ENCODE measurements at places on chromosomes 3 and 15.
A peak's percentile ranks its signal among the peaks of the same experiment; 100 is the strongest.

GRCh38 chr3:9780458-9780812 is 10.7 kb upstream of the CAMK1 start:
- H3K36me3 ChIP-seq = no peaks in the 10 kb centered on the region
- H3K4me3 ChIP-seq = no peak overlapping the region
- H3K27ac ChIP-seq = no peak overlapping the region
- H3K27me3 ChIP-seq = no peaks in the 10 kb centered on the region
- peaks cover 37% of the 10 kb centered on the region for H3K4me1 ChIP-seq

- no peaks in the 10 kb centered on the region for H3K36me3 ChIP-seq
- no peak overlapping the region for H3K27ac ChIP-seq
- no peaks in the 10 kb centered on the region for H3K27me3 ChIP-seq
- H3K4me1 ChIP-seq = peaks cover 21% of the 10 kb centered on the region
- no peak for DNase-seq
Observed at GRCh38 chr3:52243791-52244628, 1.5 kb upstream of the PPM1M start.

- H3K27me3 ChIP-seq = no peaks in the 10 kb centered on the region
- H3K4me1 ChIP-seq = peaks cover 3% of the 10 kb centered on the region
- no peak overlapping the region for H3K27ac ChIP-seq
- DNase-seq = peak; percentile 33
- no peaks in the 10 kb centered on the region for H3K36me3 ChIP-seq
Observed at GRCh38 chr3:128011140-128011539, 41.1 kb upstream of the SEC61A1 start.

GRCh38 chr3:132925256-132925930 is 112.8 kb upstream of the TMEM108 start:
- no peaks in the 10 kb centered on the region for H3K27me3 ChIP-seq
- no peak overlapping the region for H3K4me3 ChIP-seq
- no peak overlapping the region for H3K27ac ChIP-seq
- H3K36me3 ChIP-seq = no peaks in the 10 kb centered on the region

DNA sequence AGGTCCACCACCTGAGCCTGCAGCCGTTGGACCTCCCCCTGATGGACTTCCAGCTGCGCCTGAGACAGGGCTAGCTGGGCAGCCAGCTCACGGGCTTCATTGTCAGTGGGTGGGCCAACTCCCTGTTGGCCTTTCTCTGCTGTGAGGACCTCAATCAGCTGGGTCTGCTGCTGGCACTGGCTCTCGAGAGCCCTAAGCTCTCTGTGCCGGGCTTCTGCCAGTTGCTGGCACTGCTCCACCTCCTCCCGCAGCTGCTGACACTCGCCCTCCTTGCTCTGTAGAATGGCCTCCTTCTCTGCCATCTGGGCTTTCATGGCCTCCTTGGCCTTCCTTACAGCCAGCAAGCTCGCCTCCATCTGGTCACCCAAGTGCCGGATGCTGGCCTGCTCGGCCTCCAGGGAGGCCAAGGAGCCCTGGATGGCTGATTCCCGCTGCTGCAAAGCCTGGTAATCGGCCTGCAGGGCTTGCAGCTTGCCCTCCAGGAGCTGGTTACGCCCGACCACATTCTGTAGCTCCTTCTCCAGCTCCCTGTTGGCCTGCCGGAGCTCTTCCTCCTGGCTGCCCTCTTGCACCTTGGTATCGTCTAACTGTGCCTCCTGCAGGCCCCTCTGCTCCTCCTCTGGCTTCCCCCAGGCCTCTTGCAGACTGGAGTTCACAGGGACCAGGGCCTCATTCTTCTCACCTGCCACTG is 23.8 kb downstream of the CXCR6 start:
- no peak overlapping the region for H3K4me3 ChIP-seq
- no peak overlapping the region for H3K27ac ChIP-seq
- no peaks in the 10 kb centered on the region for H3K4me1 ChIP-seq
- H3K36me3 ChIP-seq = no peaks in the 10 kb centered on the region
- no peaks in the 10 kb centered on the region for H3K27me3 ChIP-seq
- no peak for DNase-seq

- no peak overlapping the region for H3K4me3 ChIP-seq
- no peak for DNase-seq
- no peaks in the 10 kb centered on the region for H3K36me3 ChIP-seq
- no peaks in the 10 kb centered on the region for H3K4me1 ChIP-seq
Observed at GRCh38 chr15:47705281-47705997, 11.9 kb upstream of the SEMA6D start.

GRCh38 chr3:172598904-172599303 is 75.7 kb upstream of the TNFSF10 start:
- no peak for DNase-seq
- H3K4me1 ChIP-seq = peaks cover 11% of the 10 kb centered on the region
- no peaks in the 10 kb centered on the region for H3K27me3 ChIP-seq

DNA sequence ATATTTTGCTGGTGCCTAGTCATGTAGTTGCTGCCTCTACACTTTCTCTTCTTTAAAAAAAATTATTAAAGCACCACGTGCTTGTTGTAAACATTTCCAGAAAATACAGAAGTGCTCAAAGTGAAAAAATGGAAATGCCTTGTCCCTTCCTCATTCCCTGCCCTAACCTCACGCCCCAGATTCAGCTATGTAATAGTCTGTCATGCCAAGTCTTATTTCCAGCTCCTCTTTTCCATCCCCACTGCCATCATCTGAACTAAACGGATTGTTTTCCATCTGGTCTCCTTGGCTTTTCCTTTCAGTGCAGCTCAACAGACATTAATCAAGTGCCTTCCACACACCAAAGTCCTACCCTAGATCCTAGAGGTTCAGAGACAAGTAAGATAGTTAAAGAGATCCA is 15.5 kb downstream of the ZNF774 start:
- no peak for DNase-seq
- no peaks in the 10 kb centered on the region for H3K27me3 ChIP-seq
- no peak overlapping the region for H3K4me3 ChIP-seq

DNA sequence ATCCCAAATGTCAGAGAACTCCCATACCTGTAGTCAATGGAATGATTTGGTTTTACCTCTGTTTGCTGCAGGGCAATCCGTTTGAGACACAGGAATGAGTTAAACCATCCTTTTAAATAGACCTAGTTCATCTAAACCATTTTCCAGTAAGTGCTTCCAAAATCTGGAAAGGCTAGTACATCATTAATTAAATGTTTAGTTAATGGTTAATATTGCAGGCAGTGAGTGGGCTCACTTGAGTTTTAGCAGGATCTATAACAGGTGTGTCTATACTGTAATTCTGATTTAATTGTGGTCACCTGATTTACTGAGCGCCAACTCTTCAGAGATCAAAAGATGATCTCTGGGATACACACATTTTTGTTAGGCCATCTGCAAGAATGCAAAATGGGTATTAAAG is 353.9 kb upstream of the ROPN1 start:
- no peaks in the 10 kb centered on the region for H3K36me3 ChIP-seq
- no peak overlapping the region for H3K4me3 ChIP-seq
- H3K27me3 ChIP-seq = no peaks in the 10 kb centered on the region
- no peak for DNase-seq

DNA sequence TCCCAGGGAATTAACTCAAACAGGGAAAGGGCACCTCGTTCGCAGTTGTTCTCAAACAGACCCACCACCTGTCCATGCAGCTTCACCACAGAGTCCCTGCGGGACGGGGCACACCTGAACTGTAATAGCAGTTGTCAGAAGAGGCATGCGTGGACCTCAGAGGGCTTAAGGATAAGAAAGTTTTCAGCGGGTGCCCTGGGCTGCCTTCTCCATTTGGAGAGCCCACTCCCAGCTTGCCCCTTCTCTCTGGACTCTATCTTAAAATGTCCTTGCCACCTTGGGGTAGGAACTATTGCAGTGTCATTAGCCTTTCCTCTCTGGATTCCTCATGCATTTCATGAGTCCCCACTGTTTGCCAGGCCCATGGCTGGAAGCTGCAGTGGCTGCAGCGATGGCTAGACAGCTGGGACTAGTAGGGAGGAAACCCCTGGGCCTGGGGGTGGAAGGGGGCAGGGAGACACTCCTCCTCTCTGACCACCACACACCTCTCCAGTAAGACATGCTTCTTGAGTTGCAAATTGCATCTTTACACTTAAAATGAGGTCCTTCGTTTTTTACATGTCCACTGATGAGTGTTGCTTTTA is 33.5 kb downstream of the PDIA5 start:
- no peaks in the 10 kb centered on the region for H3K27me3 ChIP-seq
- H3K4me3 ChIP-seq = no peak overlapping the region
- DNase-seq = no peak
- no peak overlapping the region for H3K27ac ChIP-seq
- H3K4me1 ChIP-seq = peaks cover 28% of the 10 kb centered on the region

- no peaks in the 10 kb centered on the region for H3K4me1 ChIP-seq
- H3K27me3 ChIP-seq = no peaks in the 10 kb centered on the region
- no peak for DNase-seq
- no peaks in the 10 kb centered on the region for H3K36me3 ChIP-seq
- no peak overlapping the region for H3K4me3 ChIP-seq
- H3K27ac ChIP-seq = no peak overlapping the region
Observed at GRCh38 chr15:71753346-71753745, 57.0 kb upstream of the NR2E3 start.

DNA sequence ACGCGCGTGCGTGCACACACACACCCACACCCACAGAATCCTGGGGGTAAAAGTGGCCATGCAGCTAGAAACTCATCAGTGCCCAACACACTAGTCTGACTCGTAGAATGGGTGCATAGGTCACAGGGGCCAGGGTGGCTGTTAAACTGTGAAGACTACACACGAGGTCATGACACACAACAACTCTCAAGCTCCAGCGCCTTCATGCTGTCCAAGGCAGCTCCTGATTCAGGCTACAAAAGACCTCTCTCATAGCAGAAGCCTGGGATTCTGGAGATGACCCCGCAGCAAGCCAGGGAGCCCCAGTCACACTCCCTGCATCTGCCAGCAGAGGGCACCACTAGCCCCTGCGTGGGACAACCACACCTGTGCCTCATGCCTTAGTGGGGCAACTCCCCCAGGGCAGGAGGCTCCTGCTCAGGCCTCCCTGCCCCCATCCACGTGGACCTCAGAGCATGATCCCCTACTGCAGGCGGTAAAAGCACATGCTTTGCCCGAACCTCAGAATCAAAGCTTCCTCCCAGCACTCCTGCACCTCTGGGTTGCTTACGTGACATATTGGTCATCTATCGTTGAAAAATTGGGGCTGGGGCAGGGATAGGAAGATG is 93.1 kb downstream of the LRIG1 start:
- no peaks in the 10 kb centered on the region for H3K36me3 ChIP-seq
- H3K27me3 ChIP-seq = no peaks in the 10 kb centered on the region
- peaks cover 7% of the 10 kb centered on the region for H3K4me1 ChIP-seq

DNA sequence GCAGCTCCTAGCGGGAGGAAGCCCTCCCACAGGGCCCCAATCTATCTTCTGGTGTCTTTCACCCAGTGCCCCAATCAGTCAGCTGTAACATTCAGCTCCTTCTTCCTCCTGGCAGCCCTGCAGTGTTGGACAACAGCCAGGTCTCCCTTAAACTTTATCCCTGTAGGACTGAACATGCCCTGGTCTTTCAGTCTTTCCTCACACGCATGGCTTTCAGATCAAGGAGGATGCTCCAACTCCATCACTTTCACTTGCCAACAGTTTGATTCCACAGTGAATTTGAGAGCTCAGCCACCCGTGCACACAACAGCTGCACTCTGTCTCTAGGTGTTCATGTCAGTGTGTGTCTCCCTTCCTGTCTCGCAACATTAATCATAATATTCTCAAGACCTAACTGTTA is 28.5 kb upstream of the LRRC34 start:
- no peak overlapping the region for H3K27ac ChIP-seq
- no peak for DNase-seq

- H3K36me3 ChIP-seq = no peaks in the 10 kb centered on the region
- peaks cover 26% of the 10 kb centered on the region for H3K4me1 ChIP-seq
- H3K27ac ChIP-seq = peak overlapping the region; percentile 77
- DNase-seq = no peak
- H3K4me3 ChIP-seq = no peak overlapping the region
Observed at GRCh38 chr15:71337197-71337845, 222.1 kb downstream of the THSD4 start.

DNA sequence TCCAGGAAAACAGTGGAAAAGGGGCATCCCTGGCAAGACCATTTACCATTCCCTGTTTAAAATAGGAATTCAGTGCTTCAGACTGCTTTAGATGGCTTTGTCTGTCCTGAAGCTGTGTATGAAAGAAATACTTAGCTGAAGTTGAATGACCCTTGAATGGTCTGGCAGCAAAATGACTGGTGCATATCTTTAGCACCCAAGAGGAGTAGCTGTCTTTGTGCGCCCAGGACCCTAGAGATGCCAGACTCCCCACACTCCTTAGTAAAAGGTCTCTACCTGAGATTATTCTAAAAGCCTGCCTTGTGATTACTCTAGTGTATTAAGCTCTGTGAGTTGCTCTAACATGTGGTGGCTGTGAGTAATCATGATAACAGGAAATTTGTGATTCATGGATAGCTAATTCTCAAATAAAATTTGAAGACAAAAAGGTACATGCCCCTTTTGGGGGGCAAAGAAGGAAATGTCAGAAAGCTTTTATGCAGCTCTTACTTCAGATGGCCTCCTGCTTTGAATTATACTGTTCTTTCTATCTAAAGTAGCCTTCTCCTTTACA is 3.2 kb downstream of the MAPKBP1 start:
- no peaks in the 10 kb centered on the region for H3K36me3 ChIP-seq
- peaks cover 72% of the 10 kb centered on the region for H3K4me1 ChIP-seq
- no peaks in the 10 kb centered on the region for H3K27me3 ChIP-seq
- H3K4me3 ChIP-seq = no peak overlapping the region
- H3K27ac ChIP-seq = peak overlapping the region; percentile 27

DNA sequence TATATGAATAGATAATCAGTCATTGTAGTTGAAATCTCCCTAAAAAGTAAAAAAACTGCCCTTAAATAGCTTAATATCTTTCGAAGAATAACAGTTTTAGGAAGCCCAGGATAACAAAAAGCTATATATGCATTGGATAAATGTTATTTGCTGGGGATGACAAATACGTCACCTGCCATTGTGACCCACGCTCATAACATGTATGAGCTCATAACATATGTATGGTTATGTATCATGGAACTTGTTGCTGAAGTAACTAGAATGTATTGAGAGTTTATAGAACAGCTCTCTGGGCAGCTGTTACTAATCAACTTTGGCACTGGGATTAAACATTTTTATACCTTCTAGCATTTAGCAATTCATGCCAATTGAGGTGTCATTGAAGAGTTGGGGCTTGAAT is 1.7 kb upstream of the LRCH3 start:
- no peak for DNase-seq
- H3K4me1 ChIP-seq = no peaks in the 10 kb centered on the region
- H3K27ac ChIP-seq = no peak overlapping the region
- H3K4me3 ChIP-seq = no peak overlapping the region

GRCh38 chr3:69239063-69239462 is 116.7 kb upstream of the LMOD3 start:
- H3K4me1 ChIP-seq = no peaks in the 10 kb centered on the region
- DNase-seq = no peak
- no peak overlapping the region for H3K27ac ChIP-seq

GRCh38 chr3:69890084-69890483 is 109.4 kb upstream of the SAMMSON start:
- H3K4me1 ChIP-seq = no peaks in the 10 kb centered on the region
- no peaks in the 10 kb centered on the region for H3K36me3 ChIP-seq
- H3K27ac ChIP-seq = no peak overlapping the region
- no peaks in the 10 kb centered on the region for H3K27me3 ChIP-seq

- H3K27ac ChIP-seq = no peak overlapping the region
- DNase-seq = no peak
- H3K27me3 ChIP-seq = no peaks in the 10 kb centered on the region
- no peaks in the 10 kb centered on the region for H3K36me3 ChIP-seq
- no peak overlapping the region for H3K4me3 ChIP-seq
Observed at GRCh38 chr15:50786871-50787270, 21.4 kb upstream of the SPPL2A start.

Data from testis (tissue), 5 donors.